NCI-H1092 treated with DMSO at 0.1 percent for 48 hours (cell line): ENCODE measurements at places on chromosomes 6 and 20.
A peak's percentile ranks its signal among the peaks of the same experiment; 100 is the strongest.

DNA sequence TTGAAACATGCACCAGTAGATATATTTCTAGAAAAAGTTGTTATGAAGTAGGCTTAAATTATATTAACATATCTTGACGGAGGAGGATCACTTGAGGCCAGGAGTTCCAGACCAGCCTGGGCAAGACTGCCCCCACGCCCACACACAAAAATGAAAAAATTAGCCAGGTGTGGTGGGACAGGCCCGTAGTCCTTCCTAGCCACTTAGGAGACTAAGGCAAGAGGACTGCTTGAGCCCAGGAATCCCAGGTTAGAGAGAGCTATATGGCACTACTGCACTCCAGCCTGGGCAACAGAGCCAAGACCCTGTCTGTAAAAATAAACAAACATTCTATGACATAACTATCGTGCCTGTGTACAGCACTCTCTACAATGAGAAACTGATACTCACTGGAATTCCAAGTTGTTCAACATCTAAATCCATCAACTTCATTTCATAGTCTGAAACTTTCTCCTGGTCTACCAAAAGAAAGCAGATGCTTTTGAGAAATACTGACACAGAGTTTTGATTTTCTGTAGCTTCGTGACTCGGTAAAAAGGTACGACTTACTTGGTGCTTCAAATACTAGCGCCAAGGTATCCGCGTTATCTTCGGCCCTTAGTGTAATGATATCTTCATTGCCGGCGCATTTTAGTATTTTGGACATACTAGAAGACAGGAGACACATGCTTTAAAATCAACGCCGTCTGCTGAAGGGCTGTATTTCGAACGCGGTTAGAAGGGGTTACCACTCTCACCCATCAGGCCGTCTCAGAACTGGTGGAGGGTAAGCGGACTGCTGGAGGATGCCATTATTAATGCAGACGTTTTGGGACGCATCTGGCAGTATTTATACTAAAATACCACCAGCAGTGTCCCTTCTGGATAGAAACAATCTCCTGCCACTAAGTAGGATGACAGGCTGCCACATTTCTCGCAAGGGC, 1.3 kb downstream of the PCNA start:
- DNase-seq: no peak

GRCh38 chr6:5999688-6000608, 6.8 kb downstream of the NRN1 start:
- DNase-seq: no peak

DNA sequence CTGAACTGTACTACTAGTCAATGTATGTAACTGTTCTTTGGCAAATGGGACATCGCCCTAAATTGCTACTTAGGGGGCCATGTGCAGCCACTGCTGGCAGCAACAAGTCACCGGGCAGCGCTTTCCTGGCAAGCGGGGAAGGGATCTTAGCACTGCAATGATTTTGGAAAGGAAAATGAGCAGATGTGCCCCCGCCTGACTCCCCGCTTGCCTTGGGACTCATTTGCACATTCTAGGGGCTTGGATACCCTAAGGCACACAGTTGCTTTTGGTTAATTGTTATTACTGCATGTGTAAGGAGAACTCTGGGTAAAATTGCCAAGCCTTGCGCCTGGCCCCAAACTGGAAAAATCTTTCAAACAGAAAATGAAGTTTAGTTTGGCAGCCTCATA, 32.2 kb downstream of the CD83 start:
- DNase-seq: no peak

DNA sequence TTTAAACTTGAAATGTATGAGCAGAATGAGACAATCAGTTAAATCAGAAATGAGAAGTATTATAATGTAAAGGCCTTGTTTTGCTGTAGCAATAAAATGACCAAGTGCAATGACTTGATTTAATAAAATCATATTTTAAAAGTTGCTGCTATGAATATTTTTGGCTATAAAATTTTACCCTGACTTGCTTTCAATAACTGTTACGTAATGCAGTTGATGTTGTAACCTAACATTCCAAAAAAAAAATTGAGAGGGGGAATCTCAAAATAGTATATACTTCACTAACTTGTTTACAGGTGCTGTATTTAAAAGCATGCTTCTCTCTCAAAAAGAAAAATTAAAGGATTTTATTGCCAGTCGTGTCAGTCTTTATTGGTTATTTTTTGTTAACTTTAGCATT, 71.6 kb upstream of the ADGRF4 start:
- no peak for DNase-seq

GRCh38 chr20:33862709-33863403, 51.7 kb downstream of the CHMP4B start:
- peak; percentile 53 for DNase-seq

- DNase-seq: no peak
Observed at GRCh38 chr6:38183856-38184584, 364.5 kb downstream of the ZFAND3 start.

GRCh38 chr20:4820806-4821518, 99.3 kb downstream of the PRND start:
- DNase-seq: peak; percentile 13

DNA sequence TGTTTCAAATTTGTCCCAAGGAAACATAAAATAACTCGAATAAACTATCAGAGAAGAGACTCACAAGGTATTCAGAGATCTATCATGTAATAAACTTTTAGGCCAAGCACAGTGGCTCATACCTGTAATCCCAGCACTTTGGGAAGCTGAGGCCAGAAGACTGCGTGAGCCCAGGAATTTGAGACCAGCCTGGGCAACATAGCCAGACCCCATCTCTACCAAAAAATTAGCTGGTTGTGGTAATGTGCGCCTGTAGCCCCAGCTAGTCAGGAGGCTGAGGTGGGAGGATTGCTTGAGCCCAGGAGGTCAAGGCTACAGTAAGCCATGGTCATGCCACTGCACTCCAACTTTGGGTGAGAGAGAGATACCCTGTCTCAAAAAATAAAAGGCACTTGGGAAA, 79.2 kb upstream of the GCM1 start:
- no peak for DNase-seq

DNA sequence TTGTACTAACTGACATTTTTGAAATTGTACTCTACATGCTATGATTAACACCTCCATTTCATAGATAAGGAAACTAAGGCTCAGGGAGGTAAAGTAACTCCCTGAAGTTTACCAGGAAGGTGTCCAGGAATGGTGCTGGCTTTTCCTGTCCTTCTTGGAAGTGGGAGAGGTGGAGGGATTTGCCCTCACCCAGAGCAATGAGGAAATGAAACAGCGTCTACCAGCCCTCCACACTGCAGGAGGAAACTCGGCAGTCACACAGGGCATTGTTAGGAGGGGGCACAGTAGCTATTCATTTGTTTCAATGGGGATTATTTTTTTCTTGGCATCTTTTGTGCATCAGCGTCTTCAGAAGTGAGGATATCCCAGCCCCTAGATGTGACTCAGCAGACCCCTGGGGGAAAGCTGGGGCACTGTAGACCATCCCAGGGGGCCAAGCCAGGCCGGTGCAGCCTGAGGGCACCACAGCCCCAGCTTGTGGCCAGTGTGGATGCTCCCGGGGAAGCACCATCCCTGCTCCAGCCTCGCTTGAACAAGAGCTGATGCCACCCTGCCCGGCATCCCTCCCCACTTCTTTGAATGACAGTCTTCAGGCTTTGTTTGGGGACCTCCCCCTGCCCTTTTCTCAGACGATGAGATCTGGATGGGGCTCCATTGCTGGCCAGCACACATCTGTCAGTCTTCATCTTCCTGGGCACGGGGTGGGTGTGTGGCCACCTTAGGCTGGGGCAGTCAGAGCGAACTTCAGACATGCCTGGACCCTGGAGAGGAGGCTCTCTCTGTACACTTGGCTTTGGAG, 224.4 kb upstream of the PMEPA1 start:
- no peak for DNase-seq

DNA sequence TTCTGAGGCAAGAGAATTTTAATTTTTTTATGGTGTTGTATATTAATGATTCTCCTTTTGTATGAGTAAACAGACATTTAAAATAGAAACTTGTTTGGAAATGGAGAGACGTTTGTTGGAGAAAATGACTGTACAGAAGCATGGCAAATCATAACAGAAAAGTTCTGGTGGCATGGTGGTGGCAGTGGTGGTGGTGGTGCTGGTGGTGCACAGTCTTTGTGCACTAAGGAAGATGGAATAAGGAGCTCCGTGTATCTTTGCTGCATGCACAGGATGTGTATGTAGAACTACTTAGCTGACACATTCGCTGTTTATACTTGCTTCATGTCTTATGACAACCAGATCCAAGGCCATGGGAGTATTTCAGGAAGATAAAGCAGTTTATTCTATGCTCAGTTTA, 294.9 kb downstream of the UTRN start:
- no peak for DNase-seq

- DNase-seq: peak; percentile 85
Observed at GRCh38 chr6:158754738-158755137, 64.4 kb downstream of the EZR start.

DNA sequence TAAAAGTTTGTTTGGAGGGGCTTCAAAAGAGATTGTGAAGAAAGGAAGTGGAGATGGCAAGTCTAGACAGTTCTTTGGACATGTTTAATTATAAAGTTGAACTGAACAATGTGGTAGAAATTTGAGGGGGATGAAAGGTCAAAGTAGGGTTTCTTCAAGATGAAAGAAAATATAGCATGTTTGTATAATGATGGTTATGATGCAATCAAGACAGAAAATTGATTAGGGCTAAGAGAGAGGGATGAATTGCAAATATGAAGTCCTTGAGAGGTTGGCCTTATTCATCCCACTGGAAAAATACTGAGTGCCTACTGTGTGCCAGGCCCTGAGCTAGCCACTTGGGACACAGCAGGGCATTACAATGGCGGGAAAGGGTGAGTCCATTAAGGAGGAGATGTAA, 37.6 kb downstream of the NHSL1 start:
- no peak for DNase-seq

- DNase-seq: no peak
Observed at GRCh38 chr6:88840289-88840688, 123.1 kb downstream of the RNGTT start.

- no peak for DNase-seq
Observed at GRCh38 chr6:13870214-13870830, 54.4 kb upstream of the RNF182 start.

- DNase-seq: peak; percentile 24
Observed at GRCh38 chr6:108557494-108558371, 3.0 kb upstream of the FOXO3 start.

- DNase-seq: no peak
Observed at GRCh38 chr6:170233286-170234205, 57.3 kb downstream of the DLL1 start.

- no peak for DNase-seq
Observed at GRCh38 chr6:116461331-116461931, at the start of gene CALHM6. Gene CALHM6, plus strand, starts transcription at chr6:116461375. Its CDS starts 555 bp downstream, at chr6:116461930.

- DNase-seq: no peak
Observed at GRCh38 chr6:130643361-130643760, 183.8 kb upstream of the SMLR1 start.
